ENCODE measurements at places on chromosomes 2 and 18.
A peak's percentile ranks its signal among the peaks of the same experiment; 100 is the strongest.

DNA sequence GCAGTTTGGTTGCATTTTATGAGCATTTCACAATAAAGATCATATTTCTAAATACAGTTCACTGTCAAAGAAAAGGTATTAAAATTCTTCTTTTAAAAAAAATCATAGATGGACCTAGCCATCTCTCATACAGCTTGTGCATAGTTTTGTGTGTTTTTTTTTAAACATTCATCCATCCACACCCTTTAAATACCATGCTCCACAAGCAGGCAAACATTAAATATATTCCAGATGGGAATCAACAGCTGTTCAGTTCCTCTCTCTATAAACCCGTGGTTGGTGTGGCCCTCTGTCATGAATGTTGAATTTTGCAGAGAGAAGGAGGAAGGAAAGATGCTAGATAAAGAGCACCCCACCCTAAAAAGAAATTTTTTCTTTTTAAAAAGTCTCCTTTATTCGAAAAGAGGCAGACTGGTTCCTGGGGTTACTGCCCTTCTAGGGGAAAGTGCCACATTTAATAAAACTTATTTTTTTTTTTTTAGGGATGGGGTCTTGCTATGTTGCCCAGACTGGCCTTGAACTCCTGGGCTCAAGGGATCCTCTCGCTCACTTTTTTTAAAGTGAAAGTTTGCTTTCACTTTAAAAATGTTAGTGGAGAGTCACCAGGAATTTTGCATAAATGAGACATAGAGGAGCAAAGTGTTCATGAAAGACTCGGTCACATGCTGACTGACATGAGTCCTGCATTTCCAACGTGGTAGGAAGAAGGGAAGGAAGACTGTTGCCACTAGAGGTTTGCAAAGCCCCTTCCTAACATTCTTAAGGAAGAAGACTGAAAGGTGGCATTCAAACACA lies 73.9 kb upstream of the LMAN1 start:
- no peak for DNase-seq

DNA sequence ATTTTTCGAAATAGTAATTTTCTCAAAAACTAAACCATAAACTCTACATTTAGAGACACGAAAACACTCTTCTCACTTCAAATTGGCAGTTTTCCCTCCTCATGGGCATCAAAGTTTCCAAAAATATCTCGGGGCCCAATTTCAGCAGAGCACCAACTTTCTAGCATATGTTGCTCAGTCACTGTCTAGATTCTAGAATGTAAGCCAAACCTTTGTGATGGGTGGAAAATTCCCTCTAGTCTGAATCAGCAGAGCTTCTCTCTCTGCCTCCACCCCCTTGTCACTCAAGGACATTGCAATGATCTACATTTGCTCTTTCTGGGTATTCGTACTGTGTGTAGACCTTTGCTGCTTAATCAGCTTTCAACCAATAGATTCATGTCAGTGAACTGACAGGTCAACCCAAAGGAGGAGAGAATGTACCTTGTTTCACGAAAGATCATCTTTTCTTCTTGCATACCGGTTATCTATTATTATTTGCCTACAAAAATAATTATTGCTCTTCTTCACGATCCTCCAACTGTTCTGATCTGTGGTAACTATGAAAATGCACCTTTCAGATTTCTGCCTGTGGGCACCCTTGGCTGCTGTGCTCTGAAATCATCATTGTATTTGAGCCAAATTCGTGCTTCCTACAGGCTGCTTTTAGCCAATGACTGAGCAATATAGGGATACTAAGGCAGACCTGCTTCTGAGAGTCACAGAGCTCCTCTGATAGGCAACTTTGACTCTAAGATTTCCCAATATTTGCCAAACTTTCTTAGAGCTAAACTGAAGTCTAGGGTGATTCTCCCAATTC lies 38.7 kb upstream of the GLS start:
- DNase-seq: no peak

GRCh38 chr2:121049131-121049530 lies 235.9 kb downstream of the TFCP2L1 start:
- DNase-seq: no peak

DNA sequence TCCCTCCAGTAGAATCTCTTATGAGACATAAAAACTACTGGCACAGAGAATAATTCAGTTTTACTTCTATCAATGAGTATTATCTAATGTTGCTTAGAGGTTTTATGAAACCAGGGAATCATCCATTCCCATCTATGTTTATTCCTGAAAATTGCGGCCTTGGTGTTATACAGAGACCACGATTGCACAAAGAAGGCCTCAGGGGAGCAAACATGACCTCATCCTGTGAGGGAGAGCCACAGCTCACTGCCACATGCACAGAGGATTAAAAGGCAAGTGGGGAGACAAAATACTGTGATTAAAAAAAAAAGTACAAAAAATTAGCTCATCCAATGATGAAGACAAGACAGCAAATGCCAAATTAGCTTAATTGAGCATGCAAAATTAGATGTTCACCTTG lies 111.8 kb upstream of the SLC35G4 start:
- no peak for DNase-seq

GRCh38 chr2:99857867-99858444 lies 284.4 kb downstream of the AFF3 start:
- no peak for DNase-seq

- DNase-seq: no peak
These were observed 1342.8 kb upstream of the TMEFF2 start for GRCh38 chr2:193537531-193537930.

DNA sequence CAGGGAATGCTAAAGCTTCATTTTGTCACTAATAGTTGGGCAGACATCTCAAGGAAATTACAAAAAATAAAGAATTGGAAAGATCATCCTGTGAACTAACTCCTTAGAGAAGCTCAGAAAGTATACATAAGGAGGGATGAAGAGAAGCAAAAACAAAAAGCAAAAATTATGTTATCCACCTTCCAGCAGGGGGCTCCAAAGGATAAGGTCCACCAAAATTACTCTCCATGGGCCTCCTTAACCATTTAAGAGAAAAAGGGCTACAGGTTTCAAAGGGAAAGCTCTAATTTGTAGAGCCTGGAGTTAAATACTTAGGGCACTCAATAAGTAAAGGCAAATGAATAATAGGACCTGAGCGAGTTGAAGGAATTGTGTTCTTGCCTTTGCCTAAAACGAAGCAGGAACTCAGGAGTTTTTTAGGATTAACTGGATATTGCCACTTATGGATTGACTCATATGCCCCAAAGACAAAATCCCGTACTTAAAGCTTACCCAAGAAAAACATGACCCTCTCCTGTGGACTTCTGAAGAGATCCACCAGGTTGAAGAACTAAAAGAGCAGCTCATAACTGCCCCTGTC lies 1167.9 kb downstream of the DSC3 start:
- no peak for DNase-seq

DNA sequence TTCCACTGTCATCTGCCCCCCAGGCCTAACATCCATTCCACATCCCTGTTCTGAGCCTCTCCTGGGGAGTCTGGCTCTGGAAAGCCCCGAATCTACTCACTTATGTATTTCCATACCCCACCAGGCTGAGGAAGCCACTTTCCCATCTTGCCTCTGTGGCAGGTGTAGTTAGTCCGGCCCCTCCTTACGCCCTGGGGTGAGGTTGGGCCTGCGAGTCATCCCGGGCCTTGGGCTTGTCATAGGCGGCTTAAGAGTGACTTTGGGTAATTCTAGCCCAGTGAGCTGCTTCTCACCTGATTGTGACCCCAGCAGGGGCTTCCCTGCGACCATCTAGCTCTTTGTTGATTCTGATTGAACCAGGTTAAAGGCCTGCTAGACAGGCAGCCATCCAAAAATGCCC lies 21.1 kb downstream of the PCARE start:
- DNase-seq: no peak

DNA sequence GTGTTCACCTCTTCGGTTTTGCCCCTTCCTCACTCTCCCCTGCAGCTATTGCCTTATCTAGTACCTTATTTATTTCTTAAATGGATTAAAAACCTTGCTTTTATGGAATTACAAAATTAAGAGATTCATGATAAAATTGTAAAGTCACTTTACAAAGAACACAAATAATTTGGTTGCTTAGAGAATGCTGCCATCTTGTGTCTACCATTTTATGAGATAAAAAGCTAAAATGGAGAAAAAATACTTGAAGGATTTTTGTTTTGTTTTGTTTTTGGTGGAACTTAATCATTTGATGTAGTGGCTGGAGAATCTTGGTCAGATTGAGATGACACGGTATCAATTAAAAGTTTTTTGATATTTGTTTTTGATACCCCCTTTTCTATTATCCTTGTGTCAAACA lies 69.6 kb downstream of the R3HDM1 start:
- no peak for DNase-seq

GRCh38 chr2:8427211-8427610 lies 254.6 kb upstream of the ID2 start:
- no peak for DNase-seq

DNA sequence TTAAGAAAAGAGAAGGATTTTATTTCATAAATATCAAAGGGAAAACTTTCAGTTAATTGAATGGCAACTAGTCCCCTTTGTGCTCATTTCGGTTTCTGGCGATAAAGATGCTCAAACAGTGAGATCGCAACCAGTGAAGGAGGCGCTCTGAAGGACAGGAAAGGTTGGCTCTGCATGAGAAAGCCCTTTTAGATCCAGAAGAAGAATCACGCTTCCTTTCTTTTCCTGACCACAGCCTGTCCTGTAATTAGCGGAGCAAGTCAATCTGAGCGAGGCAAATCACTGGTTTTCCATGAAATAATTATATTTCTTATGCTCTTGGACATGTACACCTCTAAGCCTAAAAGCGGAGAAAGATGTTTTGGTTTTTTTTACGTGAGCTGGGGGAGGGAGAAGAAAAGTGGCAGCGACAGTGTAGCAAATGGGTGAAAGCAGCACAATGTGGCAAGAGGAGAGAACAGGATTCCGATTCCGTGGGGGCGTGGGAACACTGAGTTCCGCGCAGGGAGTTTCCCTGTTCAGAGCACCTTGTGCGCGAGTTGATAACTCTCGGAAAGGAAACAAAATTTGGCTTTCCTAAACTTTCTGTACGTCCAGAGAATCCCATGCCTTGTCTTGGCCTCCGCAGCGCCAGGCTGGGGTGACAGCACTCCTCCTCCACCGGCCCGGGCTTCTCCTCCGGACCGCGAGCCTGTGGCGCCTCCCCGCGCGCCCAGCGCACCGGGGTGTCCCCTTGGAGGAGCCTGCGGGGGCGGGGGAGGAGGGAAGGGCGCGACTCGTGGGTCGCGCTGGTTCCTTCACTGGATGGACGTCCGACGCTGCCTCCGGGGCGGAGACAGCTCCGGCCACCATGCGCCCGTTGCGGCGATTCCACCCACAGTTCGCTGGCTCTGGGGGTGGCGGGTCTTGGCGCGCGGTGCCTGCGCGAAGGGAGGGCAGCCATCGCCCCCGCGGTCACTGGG lies 620 bp upstream of the SLC9A2 start:
- DNase-seq: no peak

GRCh38 chr2:138536302-138536701 lies 34.7 kb downstream of the SPOPL start:
- DNase-seq: no peak

DNA sequence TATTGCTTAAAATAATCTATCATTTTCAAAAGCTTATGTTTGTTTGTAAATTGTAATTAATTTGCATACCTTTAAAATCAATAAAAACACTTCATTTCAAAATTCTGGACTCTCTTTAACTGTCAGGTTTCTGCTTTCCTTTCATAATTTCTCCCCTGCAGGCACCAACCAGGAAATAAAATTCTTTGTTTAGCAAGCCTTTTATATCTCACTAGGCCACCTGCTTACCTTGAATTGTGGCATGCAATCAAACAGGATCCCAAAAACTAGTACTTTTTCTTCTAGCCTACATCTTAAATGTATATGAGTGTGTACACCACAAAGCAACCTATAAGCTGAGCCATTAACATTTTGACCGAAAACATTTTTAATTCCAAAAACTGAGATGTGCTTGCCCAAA lies 233.1 kb downstream of the NR4A2 start:
- DNase-seq: no peak

- DNase-seq: no peak
These were observed 55.9 kb upstream of the KIF5C start for GRCh38 chr2:148819019-148819585.

GRCh38 chr18:50721451-50722120 lies 98.2 kb downstream of the MRO start:
- no peak for DNase-seq

DNA sequence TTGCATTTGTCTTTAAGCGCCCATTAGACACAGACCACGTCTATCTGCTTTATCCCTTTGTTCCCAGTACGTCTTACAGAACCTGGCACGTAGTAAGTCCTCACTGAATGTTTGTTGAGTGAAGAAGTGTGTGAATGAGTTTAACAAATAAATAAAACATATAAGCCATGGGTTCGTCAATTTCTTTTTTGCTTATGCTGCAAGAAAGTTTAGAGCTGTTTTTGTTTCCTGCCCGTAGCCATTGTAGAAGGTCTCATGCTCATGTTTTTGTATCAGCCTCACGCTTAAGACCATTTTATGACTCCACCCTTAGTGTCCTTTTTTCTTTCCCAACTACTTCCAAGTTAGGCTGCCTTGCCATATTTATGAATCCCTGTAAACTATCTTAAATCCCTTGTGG lies 2.5 kb downstream of the ADD2 start:
- DNase-seq: no peak

GRCh38 chr2:139645617-139646016 lies 865.4 kb upstream of the NXPH2 start:
- DNase-seq: no peak

- no peak for DNase-seq
These were observed 49.5 kb upstream of the PLEKHM3 start for GRCh38 chr2:208074610-208075356.

GRCh38 chr2:29011418-29012060 lies 30.4 kb downstream of the TOGARAM2 start:
- DNase-seq: peak; percentile 95

- no peak for DNase-seq
These were observed 14.0 kb downstream of the ALPG start for GRCh38 chr2:232420463-232421188.

GRCh38 chr2:102453501-102453900 lies 19.5 kb upstream of the SLC9A4 start:
- DNase-seq: no peak

GRCh38 chr18:50042611-50043010 lies 152.3 kb downstream of the MYO5B start:
- DNase-seq: no peak

DNA sequence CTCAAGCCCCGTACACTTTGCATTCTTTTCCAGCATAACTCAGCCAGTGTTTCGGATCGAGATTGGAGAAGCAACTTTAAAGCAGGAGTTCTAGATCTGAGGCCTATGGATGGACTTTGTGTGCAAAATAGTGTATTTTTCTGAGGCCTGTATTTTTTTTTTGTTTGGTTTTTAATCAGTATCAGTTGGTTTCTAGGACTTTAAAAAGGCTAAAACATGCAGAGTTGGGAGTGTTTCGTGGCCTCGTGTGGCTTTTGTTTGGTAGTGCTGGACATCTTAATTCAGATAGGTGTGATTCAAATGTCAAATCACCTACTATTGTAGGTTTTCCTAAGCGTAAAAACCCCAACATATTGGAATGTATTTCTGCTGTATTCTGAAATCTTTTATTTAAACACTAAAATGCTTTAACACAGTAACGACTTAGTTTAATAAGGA lies 282 bp upstream of the PUS10 start:
- DNase-seq: no peak

GRCh38 chr2:127361929-127362885 lies 25.6 kb downstream of the MAP3K2 start:
- DNase-seq: no peak

Measured in CD8-positive, alpha-beta memory T cell (primary cell).